Stimulated activated CD4-positive, alpha-beta T cell treated with anti-CD3 and anti-CD28 coated beads, Interleukin-1b, Interleukin-23, amount 100 ng/mL, for 1 hour (primary cell): ENCODE measurements at places on chromosomes 5 and 9.

- DNase-seq: no peak
Observed at GRCh38 chr5:67178966-67179365, 17.6 kb downstream of the CD180 start.

GRCh38 chr5:14762549-14763216 lies 98.2 kb downstream of the OTULIN start:
- no peak for DNase-seq

DNA sequence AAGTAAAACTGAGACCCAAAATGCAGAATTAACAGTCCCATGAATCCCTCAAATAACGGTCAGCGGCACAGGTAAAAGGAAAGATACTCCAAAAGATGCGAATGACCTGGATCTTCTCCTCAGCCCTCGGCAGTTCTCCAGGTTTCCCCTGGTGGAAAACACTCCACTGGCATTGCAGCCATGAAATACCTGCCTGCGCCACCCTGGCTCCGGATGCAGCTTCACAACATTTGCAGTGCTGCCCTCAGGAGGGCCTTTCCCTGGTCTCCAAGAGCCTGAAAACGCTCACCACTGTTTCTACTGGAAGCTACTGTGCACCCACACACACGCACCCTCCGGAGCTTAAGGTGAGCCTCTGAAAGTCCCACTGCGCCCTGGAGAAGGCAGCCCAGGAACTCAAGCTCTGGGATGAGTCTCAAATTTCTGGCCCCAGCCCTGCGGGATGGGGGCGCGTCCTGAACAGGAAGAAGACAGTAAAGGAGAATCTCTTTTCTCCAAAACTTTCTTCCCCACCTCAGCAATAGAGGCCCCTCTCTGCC lies 612 bp downstream of the UGT3A2 start:
- no peak for DNase-seq

GRCh38 chr5:133065471-133065870 lies 13.7 kb downstream of the HSPA4 start:
- DNase-seq: no peak

- no peak for DNase-seq
Observed at GRCh38 chr9:18190671-18191374, 283.1 kb upstream of the ADAMTSL1 start.

DNA sequence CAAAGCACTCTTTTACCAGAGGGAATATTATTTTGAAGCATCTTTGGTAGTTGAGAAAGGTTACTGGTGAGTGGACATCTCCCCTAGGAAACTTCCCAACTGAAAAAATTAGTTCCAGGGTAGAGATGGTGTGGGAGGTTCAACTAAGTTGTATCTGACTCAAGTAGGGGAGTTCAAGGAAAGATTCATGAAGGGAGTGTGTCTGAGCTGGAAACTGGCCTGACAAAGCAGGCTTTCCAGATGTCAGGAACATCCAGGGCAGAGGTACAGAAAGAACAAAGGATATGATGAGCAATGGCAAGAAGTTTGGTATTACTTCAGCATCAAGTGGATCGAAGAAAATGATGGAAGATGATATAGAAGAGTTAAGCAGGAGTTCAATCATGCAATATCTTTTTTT lies 458.0 kb upstream of the RIOK2 start:
- no peak for DNase-seq

DNA sequence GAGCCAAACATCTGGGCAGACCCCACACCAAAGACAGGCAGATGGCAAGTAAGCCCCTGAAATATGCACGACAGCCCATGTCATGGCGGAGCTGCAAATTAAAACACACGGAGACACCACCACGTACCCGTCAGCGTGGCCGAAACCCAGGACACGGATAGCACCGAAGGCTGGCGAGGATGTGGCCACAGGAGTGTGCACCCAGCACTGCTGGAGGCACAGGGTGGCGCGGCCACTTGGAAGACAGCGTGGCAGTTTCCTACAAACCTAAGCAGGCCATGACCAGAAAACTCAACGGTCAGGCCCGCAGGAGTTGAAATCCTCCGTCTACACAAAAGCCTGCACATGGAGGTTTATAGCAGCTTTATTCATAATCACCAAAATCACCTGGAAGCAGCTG lies 12.8 kb downstream of the SLC9A3 start:
- no peak for DNase-seq

- no peak for DNase-seq
Observed at GRCh38 chr5:74105126-74105780, 479.3 kb downstream of the ARHGEF28 start.

DNA sequence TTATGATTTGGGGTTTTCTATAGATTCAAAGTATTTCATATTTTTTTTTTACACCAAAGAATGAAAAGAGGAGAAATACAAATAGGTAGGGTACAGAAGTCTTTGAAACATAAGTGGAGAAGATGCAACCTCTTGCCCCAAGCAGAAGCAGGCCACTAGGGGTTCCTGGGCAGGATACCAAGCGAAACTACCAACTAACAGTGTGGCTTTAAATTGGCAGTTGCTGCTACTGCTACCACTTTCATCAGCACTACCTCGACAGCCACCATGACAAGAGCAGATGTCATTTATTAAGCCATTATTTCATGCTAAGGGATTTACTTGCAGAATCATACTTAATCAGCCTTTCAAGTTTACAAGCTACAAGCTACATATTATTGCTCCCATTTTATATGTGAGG lies 288.1 kb downstream of the NR3C1 start:
- no peak for DNase-seq

DNA sequence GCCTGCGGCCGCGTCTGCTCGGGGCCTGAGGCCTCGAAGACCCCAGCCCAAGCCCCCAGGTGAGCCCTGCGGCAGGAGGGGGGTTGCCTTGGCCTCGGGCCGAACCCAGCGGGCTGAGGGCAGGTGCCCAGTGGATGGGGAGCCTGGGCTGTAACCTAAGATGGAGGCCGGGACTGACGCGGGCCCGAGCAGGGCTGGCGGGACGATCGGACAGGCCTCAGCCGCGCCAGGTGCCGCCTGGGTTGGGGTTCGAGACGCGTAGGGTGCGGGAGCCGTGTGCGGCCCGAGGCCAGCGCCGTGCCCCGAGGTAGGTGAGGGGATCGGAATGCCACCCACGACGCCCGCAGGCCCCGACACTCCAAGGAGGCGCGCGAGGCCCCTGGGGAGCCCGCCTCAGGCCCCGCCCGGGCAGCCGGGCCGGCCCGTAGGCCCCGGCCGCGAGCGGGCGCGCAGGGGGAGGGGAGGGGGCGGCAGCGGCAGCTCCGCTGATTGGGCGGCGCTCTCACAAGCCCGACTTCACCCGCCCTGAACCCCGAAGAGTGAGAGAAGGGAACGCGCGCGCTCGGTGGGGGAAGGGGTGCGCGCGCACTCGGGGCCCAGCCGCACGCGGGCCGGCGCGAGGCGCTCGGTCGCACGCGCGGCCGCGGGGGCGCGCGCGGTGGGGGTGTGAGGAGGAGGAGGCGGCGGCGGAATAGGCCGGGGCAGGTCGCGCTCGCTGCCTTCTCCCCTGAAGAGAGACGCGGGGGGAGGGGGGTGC lies at the start of gene NSD1:
NSD1 (plus strand) TSS at position 678 of the 757 bp plus-strand sequence. CDS start 1,331 bp downstream, outside the sequence.
- peak; percentile 81 for DNase-seq
